ENCODE measurements at places on chromosomes 3 and 15.
A peak's percentile ranks its signal among the peaks of the same experiment; 100 is the strongest.

- DNase-seq, result no peak
Observed at GRCh38 chr3:171778493-171778892, 31.8 kb downstream of the PLD1 start.

DNA sequence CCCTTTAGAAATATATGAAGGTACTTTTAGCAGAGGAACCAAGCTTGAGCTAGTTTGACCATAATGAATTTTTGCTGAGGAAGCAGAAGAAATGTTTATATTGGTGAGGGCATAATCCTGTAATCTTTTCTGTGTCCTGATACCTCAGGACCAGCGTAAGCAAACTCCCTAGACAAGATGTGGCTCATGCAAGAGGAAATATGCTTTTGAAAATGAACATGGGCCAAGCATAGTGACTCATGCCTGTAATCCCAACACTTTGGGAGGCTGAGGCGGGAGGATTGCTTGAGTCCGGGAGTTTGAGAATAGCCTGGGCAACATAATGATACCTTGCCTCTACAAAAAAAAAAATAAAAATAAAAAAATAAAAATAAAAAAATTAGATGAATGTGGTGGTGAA lies 78.5 kb downstream of the PPARG start:
- no peak for DNase-seq

DNA sequence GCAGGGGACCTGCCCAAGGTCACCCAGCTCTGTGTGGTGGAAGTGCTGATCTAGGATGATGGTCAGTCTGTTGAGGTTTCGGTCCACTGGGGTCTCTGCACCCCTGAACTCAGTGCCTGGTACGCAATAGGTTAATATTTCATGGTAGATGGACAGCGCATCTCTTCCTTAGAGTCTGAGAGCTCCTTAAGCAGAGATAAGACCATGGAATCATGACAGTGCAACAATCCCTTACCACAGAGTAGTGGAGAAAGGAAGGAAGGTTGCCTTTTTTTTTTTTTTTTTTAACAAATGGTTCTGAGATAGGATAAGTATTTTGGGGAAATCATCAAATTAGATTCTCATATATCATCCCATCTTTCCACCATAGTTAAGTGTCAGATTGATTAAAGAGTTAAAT lies 79.8 kb upstream of the SLC6A1 start:
- no peak for DNase-seq

DNA sequence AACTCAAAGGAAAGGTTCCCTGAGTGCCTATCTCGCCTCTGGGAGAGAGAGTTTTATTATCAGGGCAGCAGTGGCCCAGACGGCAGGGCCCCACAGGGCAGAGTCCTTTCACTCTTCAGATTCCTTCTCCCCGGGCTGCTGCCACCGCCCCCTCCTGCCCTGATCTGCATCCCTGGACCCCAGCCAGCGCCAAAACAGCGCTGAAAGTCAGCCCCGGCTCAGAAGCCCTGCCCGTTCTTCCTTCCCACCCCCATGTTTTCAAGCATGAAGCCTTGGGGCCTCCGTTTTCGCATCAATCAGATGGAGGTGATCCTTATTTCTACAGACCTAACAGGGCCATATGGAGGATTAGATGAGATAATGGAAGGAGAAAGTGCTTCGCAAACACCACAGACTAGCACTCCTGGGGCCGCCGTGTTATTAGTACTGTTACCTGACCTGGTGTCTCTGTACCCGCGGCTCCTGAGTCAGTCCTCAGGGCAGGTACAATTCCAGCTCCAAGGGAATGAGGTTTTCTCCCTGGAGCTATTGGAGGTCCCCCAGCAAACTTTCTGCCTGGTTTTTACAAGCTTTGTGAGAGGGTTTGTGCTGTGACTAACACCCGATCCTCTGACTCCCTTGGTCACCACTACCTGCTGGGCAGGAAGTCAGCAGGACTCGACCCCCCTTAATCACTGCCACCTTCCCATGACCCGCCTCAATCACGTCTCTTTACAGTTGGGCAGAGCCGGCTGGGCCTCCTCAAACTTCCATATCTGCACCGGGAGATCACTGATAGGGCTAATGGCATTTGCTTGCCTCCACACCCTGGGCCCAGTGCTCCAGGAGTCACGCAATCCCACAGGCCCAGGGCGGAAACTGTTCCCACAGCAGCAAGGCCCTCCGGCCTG lies 39.5 kb upstream of the TSEN2 start:
- no peak for DNase-seq

DNA sequence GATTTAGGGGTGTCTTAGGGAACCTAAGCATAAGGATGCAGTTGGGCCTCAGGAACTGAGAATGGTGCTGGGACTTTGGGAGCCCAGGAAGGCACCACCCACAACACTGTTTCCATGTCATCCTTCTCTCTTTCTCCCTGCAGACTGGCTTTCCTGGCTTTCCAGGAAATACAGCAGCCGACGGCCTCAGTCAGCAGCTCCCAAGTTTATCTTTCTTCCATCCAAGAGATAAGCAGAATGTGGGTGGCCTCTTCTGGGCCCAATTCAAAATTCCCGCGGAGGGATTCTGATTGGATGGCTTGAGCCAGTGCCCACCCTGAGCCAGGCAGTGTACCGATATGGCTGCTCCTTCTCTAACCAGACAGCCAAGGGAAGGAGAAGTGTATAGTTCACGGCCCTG lies 4.5 kb upstream of the CLN6 start:
- DNase-seq, result no peak

DNA sequence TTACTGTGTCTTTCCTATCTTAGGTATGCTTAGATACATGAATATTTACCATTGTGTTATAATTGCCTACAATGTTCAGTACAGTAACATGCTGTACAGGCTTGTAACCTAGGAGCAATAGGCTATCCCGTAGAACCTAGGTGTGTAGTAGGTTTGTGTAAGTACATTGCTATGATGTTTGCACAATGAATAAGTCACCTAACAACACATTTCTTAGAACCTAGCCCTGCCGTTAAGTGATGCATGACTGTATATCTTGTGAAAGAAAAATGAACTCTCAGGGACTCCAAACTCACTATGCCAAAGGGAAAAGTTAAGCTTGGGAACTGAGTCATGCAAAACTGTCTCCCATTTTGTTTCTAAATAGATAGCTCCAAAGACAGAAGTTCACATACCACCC lies 91.5 kb upstream of the ACP3 start:
- DNase-seq, result no peak

DNA sequence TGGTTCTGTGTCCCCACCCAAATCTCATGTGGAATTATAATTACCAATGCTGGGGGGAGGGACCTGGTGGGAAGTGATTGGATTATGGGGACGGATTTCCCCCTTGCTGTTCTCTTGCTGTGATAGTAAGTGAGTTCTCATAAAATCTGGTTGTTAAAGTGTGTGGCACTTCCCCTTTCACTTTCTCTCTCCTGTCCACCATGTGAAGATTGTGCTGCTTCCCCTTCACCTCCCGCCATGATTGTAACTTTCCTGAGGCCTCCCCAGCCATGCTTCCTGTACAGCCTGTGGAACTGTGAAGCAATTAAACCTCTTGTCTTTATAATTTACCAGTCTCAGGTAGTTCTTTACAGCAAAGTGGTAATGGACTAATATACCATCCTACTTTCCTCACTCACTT lies 289.6 kb downstream of the EFHB start:
- peak; percentile 45 for DNase-seq

- DNase-seq, result no peak
Observed at GRCh38 chr15:70576276-70576675, 187.1 kb downstream of the UACA start.

GRCh38 chr3:85821130-85821756 lies 862.5 kb downstream of the CADM2 start:
- peak; percentile 25 for DNase-seq

DNA sequence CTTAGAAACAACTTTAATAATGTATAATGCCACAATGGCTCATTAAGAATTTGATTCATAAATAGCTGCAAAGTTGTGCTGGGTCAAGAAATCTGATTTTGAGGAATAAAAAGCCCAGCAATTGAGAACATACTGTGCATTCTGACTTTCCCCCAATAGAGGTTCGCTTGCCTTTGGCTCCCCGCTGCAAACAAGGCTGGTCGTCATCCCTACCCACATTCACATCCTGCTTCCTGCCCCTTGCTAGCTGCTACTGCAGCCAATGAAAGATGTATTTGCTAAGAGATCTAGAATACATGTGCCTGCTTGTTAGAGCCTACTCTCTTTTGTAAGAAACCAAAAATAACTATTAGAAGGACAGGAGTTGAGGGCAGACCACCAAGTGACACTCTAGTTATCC lies 51.8 kb upstream of the GUCA1C start:
- no peak for DNase-seq

DNA sequence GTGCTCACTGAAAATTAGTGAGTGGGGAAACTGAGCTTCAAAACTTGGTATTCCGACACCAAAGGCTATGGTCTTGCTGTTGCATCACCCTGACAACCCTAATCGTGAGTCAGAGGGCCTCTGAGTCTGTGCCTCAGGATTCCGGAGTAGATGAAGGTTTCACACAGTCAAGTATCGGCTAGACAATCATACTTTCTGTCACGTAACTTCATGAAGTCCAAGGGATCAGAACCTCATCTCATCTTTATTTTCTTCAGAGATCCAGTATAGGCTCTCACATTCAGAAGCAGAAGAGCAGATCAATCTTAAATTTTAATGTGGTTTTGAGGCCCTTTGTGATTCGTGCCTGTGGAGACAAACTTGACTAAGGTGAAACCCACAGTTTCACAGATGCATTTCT lies 26.1 kb upstream of the NECTIN3 start:
- DNase-seq, result no peak

GRCh38 chr3:86934851-86935250 lies 56.1 kb downstream of the VGLL3 start:
- DNase-seq, result no peak

DNA sequence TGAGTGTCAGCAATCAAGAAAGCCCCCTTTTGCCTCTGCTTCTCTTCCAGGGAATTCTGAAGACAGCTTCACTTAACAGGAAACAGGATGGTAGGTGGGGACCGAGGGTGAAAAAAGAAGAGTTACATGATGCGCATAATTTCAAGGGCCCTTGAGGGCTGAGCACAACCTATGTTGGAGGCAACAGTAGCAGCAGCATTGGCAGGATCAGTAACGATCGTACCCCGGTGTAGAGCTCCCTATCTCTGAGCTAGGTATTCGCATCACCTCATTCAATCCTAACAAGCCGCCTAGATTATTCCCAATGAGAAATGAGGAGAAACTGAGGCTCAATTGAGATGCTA lies 432 bp upstream of the RAD54L2 start:
- DNase-seq, result no peak

- DNase-seq, result no peak
Observed at GRCh38 chr15:99053380-99054024, 45.9 kb upstream of the PGPEP1L start.

DNA sequence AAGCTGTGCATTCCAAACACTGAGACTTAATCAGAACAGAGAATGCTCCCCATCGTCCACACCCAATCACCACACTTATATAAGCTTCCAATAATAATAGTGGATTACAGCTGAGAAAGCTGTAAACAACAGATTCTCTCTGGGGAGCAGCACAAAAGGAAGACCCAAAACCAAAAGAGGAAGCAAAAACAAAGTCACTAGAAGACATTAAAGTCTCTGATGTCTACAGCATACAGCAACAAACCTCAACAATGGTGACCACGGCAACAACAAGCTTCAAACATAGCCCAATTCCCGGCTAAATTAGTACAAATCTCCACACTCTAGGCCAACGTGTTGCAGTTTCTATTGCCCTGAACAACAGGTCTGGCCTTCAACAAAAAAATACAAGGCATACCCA lies 37.7 kb downstream of the ZDHHC23 start:
- peak; percentile 49 for DNase-seq

- no peak for DNase-seq
Observed at GRCh38 chr3:88149101-88149508, 654 bp upstream of the C3orf38 start.

DNA sequence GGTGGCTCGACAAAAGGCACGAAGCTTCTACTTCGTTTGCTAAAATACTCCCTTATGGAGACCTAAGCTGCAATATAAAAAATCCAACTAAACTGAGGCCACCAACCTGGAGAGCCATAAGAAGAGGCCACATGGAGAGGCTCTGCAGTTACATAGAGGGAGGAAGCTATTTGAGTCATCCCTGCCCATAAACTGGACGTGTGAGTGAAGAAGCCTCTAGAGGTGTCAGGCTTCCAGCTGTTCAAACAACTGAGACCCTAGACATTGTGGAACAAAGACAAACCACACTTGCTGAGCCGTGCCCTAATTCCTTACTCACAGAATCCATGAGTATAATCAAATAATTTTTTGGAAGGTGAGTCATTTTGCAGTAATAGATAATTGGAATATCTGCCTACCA lies 50.2 kb upstream of the GMNC start:
- DNase-seq, result no peak

DNA sequence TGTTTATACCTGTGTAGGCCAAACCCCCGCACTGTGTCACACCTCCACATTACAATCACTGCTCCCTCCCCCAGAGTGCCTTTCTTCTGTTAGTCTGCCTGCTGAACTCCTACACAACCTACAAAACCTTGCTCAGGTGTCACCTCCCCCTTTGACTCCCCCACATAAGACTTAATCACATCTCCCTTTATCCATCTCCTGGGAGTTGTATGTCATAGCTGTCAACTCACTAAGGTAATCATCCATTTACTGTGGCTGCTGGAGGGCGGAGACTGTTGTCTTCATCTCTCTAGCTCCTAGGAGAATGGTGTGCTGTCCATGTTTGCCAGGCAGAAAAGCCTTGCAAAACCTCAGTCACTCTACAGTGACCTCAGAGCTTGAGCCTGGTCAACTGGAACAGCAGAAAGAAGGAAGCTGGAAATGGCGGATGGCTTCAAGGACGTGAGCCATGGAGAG lies 43.8 kb downstream of the ZNF710 start:
- DNase-seq, result no peak
